ENCODE measurements at places on chromosomes 5 and 9.

DNA sequence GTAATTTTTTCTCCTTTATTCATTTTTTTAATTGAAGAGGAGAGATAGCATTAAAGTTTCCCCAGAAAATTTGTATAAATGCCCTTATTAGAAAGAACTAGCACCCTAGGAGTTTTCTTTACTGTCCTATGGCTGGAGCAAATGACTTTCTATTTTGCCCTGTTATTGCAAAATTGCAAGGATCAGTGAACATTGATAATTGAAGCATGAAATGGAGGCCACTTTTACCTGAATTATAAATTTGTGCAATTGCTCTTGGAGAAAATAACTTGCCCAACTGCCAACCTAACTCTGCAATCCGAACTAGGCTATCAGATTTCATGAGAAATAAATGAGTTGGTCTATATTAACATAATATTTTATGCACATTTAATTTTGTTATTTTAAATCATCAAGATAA lies 111.9 kb downstream of the MTRR start:
- DNase-seq = no peak

DNA sequence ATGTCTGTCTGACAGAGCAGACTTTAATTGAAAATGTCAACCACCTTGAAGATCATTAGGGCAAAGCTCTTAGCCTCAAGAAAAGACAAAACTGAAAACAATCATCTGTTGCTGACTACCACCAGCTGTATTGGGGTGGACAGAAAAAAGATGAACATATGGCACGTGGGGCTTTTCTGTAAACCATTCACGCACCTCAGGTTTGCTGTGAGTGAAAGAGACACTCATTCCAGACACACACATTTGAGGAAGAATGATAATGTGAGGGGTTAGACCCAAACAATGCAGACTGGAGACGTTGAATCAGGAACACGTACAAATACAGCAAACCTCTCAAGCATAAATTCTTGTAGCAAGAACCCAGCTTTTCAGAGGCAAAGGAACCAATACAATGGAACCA lies 158.7 kb downstream of the EBF1 start:
- DNase-seq = no peak

DNA sequence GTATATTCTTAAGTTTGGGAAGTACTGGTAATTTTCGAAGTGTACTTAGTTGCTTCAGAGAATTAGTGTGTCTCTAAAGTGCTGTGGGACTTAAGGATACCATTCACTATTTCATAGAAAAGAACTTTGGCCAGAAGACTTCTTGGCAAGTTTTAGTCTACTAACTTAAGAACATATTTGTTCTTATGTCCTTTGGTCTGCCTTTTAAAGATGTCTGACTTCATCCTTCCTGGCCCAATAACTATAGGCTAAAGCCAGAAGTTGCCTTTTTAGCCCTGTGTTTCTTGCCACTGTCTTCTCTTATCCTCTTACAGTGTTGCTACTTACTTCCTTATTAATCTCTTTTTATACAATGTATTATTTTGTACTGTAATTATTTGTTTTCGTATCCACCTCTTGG lies 6.3 kb downstream of the RBM27 start:
- no peak for DNase-seq

GRCh38 chr9:99341686-99342085 lies 119.6 kb downstream of the SEC61B start:
- DNase-seq = no peak

- DNase-seq = no peak
These were observed 50.4 kb downstream of the TRIO start for GRCh38 chr5:14193496-14193895.

- DNase-seq = peak; percentile 69
These were observed 1.6 kb downstream of the FER start for GRCh38 chr5:108749128-108749861.

DNA sequence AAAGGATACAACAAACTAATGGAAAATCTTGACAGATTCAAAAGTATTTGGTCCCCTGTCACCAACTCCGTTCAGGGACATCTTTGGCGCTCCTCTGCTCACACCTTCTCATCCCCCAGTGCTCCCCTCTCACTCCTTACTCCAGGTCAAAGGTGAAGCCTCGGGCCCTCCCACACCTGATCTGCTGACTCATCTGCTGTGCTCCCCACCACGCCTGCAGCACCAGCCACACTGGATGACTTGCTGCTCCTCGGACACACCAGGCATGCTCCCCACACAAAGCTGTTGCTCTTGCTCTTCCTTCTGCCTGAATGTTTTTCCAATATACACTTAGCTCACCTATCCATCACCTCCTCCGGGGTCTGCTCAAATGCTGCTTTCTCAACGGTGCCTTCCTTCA lies 123.4 kb downstream of the ESM1 start:
- DNase-seq = no peak

DNA sequence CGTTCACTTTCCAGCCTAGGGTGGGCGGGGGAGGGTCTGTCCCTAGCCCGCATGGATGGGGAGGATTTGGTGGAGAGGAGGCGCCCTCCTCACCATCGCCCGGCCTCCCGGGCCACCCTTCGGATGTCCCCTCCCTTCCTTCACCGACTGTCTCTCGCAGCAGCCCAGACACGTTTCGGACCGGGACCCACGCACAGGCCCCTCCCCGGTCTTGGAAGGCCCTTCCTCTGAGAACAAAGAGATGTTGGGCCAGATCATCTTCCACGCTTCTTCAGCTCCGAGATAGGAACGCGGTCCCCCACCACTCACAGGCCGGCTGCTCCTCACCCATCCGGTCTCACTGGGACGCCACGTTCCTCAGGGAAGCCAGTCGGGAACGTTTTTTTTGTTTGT lies 640 bp upstream of the DPM2 start:
- DNase-seq = no peak

DNA sequence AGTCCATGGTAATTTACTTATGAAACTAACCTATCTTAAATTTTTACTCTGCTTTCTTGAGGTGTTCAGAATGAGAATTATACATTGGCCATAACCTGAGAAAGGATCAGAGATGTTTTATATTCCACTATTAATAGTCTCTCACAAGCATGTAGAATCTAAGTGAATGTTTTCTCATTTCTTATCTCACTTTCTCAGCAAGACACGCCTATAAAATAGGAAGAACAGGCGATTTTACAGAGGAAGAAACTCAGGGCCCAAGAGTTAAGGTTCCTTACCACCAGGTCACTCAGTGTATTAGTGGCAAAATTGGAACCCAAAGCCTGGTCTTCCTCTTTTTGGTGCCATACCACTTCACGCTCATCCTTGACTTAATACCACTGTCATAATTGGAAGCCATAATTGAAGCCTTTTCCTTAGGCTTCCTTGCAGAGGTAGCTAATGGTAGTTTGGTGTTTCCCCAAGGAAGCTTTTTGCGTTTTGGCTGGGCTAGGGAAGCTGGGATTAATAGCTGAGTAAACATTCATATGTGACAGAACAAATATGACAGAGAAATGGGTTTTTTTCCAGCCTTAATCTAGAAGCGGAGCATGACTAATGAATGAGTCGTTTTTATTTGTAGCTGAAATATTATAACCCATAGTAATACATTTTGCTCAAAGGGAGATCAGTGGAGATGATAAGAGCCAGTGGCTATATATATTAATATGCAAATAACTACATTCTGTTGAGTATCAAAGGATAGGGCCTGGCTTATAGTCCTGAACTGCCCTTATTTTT lies 16.9 kb downstream of the HMGXB3 start:
- no peak for DNase-seq

DNA sequence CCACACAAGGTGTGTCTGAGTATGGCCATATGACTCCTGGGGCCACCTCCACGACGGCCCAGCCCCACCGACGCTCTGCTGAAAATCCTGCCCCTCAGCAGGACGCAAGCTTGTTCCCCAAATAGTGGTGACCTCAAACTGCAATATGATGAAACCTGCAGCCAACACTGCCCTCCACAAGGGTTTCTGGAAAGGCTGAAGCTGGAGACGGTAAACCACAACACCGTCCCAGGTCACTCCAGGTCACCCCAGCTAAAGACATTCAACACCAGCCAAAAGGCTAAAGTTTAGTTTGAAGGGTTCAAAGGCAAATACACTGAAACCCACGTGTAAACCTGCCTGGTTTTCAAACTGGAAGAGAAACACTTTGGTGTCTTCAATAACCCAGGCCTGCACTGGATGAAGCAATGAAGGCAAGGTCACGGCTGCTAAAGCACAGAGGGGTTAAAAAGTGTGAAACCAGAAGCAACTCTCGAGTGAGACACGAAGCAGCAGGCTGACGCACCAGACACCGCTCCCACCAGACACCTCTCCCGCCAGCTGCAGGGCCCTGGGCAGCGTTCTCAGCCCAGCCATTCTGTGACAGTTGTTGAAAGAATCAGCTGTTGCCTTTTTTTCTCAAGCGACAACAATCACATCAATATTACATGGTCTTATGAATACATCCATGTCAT lies 1.8 kb upstream of the LHX3 start:
- DNase-seq = no peak

DNA sequence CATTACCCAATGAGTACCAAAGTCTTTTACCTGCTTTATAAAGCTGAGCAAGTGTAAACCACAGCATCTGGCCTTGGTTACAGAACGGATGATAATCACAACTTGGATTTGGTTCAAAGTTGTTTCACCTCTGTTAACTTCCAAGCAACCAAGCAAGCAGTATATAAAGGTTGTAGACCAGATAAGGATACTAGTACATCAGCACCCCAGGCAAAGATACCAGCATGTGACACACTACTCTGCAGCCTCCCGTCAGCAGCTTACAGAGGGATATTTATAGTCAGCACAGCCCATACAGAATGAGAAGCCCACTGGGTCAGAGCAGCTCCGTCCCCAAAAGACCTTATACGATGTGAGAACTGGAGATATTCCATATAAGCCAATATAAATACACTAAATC lies 193.3 kb downstream of the SMARCA2 start:
- no peak for DNase-seq

DNA sequence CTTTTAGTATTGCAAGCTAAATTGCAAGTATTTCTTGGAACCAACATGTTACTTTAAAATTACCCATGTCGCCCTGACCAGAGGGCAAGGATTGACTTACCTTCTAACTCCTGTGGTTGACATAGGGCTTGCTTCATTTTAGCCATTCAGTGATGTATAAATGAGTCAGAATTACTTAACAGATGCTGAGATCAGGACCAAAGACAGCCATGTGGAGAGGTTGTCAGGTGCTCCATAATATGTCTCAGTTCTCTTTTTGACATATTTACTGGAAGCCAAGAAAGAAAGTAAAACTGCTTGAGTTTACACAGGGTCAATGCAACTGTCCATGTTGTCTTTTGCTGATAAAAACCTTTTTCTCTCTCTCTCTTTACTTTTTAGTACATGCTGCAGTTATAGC lies 33.2 kb downstream of the F2RL2 start:
- no peak for DNase-seq

- no peak for DNase-seq
These were observed 16.4 kb downstream of the RAD23B start for GRCh38 chr9:107299437-107299836.

- no peak for DNase-seq
These were observed 33.6 kb upstream of the IRX4 start for GRCh38 chr5:1916041-1917001.

DNA sequence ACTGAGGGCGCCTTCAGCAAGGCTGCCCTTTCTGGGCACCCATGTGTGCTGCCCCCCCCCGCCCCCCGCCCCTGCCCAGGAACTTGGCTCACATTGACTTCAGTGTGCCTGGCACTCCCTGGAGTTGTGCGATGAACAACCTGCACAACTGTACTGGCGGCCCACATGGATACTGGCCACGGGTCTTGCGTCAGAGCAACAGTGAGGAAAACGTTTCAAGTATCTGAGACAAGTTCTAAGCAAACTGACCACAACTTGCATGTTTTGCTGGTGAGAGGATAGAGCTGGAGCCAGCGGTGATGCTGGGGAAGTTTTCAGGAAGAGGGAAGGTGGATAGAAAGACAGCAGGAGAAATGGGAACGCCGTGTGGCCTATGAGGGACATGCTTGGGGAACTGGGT lies 45.4 kb downstream of the HABP4 start:
- DNase-seq = no peak

- DNase-seq = no peak
These were observed 1.1 kb downstream of the PRR7 start for GRCh38 chr5:177447611-177448243.

DNA sequence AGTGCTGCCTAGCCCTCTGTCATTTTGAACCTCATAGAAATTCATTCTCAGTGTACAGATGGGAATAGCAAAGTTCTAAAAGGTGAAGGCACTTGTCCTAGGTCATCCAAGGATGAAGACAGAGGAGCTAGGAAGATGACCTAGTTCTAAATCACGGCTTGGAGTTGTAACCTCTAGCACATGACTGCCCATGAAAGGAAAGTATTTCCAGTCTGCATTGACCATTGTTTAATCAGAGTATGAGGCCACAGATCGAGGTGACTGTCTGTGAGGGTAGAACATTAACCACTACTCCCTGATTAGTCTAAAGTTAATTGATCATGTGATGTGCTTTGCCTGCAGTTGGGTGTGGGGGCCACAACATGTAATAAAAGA lies 674 bp upstream of the TNFSF15 start:
- no peak for DNase-seq

GRCh38 chr5:151896031-151896691 lies 28.5 kb downstream of the GLRA1 start:
- DNase-seq = peak; percentile 18

DNA sequence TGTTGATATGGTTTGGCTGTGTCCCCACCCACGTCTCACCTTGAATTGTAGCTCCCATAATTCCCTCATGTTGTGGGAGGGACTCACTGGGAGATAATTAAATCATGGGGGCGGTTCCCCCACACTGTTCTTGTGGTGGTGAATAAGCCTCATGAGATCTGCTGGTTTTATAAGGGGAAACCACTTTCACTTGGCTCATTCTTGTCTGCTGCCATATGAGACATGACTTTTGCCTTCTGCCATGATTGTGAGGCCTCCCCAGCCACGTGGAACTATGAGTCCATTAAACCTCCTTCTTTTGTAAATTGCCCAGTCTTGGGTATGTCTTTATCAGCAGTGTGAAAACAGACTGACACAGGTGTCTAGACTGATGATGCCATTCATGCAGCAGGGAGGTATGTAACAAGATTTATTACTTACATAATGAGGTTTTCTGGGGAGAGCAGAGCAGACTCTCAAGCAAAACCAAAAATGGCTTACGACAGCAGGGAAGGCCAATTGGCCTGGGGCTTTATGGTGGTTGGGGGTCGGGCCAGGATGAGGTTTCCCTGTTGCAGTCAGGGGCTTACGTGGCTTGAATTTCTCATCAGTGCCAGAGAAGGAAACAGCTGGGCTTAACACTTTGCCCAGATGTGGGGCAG lies 9.5 kb upstream of the COMMD10 start:
- no peak for DNase-seq

Measured in HEK293T (cell line).